SJSA1 (cell line): ENCODE measurements at places on chromosomes 16 and 17. TPM values are rescaled to one million over a fixed set of nuclear protein-coding genes. Genes with fewer than 3 reads are reported as not detected.

- H3K36me3 ChIP-seq = no peaks in the 10 kb centered on the region
- no peak overlapping the region for H3K4me3 ChIP-seq
- peaks cover 11% of the 10 kb centered on the region for H3K4me1 ChIP-seq
- no peak for DNase-seq
- H3K27ac ChIP-seq = no peak overlapping the region
Observed at GRCh38 chr17:14904386-14904785, 360.7 kb downstream of the PMP22 start.

- DNase-seq = no peak
- H3K27me3 ChIP-seq = no peaks in the 10 kb centered on the region
- no peaks in the 10 kb centered on the region for H3K36me3 ChIP-seq
- no peak overlapping the region for H3K27ac ChIP-seq
- H3K4me1 ChIP-seq = no peaks in the 10 kb centered on the region
- no peak overlapping the region for H3K4me3 ChIP-seq
Observed at GRCh38 chr17:52823155-52823554, 664.6 kb upstream of the CA10 start.

DNA sequence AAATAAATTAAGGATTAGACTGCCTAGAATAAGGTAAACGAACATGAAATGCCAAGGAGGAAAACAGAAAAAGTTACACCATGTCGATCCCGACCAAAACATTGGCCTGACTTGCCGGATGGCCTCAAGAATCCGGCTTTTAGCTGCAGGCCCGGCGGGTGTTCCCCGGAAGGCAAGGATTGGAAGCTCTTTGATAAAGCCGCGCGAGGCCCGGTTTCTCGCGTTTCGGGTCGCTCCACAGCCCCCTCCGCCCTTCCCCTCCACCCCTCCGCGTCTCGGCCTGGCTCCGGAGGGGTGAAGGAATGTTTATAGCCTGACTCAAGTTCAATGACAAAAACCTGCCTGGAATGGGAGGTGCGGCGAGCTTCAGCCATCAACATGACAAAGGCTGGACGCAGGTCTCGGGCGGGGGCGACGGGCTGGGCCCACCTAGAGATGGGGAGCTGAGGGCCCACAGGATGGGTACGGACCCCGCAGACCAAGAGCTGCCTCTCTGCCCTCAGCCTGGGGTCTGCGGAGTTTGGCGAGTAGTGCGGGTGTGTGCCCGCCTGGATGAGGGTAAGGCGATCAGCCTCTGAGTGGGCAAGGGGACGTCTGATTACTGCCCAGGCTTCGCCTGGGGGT, 2.6 kb downstream of the PRAC1 start:
- no peaks in the 10 kb centered on the region for H3K36me3 ChIP-seq
- H3K27me3 ChIP-seq = peaks cover 97% of the 10 kb centered on the region
- no peaks in the 10 kb centered on the region for H3K4me1 ChIP-seq
- H3K4me3 ChIP-seq = no peak overlapping the region
- H3K27ac ChIP-seq = no peak overlapping the region
- no peak for DNase-seq

GRCh38 chr16:74107795-74108610, 188.6 kb upstream of the PSMD7 start:
- H3K36me3 ChIP-seq = no peaks in the 10 kb centered on the region
- DNase-seq = no peak
- H3K27me3 ChIP-seq = no peaks in the 10 kb centered on the region
- no peaks in the 10 kb centered on the region for H3K4me1 ChIP-seq

DNA sequence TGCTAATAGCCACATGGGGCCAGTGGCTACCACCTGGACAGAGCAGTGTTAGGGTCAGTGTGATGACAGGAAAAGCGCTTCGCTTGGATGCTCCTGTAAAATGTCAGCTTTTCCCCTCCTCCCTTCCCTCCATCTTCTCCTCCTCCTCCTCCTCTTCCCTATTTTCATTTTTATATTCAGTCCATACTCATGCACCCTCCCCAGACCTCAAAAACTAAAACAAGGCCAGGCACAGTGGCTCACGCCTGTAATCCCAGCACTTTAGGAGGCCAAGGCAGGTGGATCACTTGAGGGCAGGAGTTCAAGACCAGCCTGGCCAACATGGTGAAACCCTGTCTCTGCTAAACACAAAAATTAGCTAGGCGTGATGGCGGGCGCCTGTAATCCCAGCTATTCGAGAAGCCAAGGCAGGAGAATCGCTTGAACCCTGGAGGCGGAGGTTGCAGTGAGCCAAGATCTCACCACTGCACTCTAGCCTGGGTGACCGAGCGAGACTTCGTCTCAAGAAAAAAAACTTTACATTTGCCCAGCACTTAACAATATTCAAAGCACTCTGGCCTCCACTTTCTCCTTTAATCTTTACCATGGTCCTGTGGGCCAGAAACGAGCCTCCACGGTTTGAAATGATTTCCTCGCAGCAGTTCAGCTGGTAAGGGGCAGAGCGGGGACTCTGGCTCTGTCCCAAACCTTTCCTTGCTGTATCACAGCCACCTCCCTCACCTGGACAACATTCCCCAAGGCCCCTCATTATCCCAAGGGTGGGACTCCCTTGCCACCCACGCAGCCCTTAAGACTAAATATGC, 21.8 kb downstream of the ANKRD40 start:
- H3K27ac ChIP-seq = no peak overlapping the region
- H3K36me3 ChIP-seq = no peaks in the 10 kb centered on the region
- H3K4me3 ChIP-seq = no peak overlapping the region
- no peaks in the 10 kb centered on the region for H3K27me3 ChIP-seq
- DNase-seq = no peak

DNA sequence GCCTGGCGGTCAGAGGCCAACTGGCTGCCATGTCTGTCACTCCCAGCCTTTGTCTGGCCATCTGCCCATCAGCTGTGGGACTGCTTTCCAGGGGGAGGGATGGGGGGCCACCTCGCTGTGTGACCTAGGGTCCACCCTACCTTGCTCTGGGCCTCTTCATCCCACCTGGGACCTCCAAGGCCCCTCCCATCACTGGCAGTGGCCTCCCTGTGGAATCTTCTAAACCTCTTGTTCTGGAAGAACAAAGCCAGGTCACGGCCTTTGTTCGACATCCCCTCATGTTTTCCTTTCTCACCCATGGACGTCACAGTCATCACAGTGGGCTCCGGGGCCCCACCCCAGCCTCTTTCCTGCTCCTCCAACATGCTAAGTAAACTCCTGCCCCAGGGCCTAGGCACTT, 24.0 kb downstream of the SPNS2 start:
- 0 out of 2 replicates have a peak, but pooled peaks cover 6% of the 10 kb centered on the region for H3K27me3 ChIP-seq
- no peak for DNase-seq
- no peaks in the 10 kb centered on the region for H3K36me3 ChIP-seq

GRCh38 chr17:57788725-57789124, 43.6 kb upstream of the CCDC182 start:
- H3K4me1 ChIP-seq = no peaks in the 10 kb centered on the region
- H3K27ac ChIP-seq = no peak overlapping the region
- DNase-seq = no peak
- H3K36me3 ChIP-seq = no peaks in the 10 kb centered on the region
- no peak overlapping the region for H3K4me3 ChIP-seq
- peaks cover 66% of the 10 kb centered on the region for H3K27me3 ChIP-seq

DNA sequence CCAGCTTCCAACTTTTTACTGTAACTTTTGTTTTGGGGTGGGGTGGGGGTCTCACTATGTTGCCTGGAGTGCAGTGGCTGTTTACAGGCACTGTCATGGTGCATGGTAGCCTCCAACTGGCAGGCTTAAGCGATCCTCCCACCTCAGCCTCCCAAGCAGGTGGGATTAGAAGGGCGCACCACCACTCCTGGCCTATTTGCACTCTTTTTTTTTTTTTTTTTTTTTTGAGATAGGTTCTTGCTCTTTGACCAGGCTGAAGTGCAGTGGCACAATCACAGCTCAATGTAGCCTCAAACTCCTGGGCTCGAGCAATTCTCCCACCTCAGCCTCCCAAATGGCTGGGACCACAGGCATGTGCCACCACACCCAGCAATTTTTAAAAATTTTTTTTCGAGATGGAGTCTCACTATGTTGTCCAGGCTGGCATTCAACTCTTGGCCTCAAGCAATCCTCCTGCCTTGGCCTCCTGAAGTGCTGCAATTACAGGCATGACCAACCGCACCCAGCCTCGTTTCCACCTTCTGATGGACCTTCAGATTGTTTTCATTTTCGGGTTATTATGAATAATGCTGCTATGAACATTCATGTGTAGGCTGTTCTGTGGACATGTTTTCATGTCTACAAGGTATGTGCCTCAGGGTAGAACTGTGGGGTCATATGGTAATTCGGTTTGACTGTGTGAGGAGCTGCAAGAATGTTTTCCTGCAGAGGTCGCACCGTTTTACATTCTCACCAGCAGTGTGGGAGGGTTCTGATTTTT, 10.9 kb downstream of the TRAP1 start:
- no peak overlapping the region for H3K27ac ChIP-seq
- no peak overlapping the region for H3K4me3 ChIP-seq
- no peak for DNase-seq
- H3K36me3 ChIP-seq = no peaks in the 10 kb centered on the region

The CD68 gene
- 0.31 and 5.2 TPM in 2 replicates for total RNA-seq

The TSNAXIP1 gene
- 0.03 and 1.00 TPM in 2 replicates for total RNA-seq

The UTS2R gene
- 0.18 TPM in 1 of 2 replicates, not detected in the other for total RNA-seq

The CA4 gene
- total RNA-seq = not detected in 2 replicates
